CD8-positive, alpha-beta memory T cell (primary cell): ENCODE measurements at places on chromosomes 3 and 15.

DNA sequence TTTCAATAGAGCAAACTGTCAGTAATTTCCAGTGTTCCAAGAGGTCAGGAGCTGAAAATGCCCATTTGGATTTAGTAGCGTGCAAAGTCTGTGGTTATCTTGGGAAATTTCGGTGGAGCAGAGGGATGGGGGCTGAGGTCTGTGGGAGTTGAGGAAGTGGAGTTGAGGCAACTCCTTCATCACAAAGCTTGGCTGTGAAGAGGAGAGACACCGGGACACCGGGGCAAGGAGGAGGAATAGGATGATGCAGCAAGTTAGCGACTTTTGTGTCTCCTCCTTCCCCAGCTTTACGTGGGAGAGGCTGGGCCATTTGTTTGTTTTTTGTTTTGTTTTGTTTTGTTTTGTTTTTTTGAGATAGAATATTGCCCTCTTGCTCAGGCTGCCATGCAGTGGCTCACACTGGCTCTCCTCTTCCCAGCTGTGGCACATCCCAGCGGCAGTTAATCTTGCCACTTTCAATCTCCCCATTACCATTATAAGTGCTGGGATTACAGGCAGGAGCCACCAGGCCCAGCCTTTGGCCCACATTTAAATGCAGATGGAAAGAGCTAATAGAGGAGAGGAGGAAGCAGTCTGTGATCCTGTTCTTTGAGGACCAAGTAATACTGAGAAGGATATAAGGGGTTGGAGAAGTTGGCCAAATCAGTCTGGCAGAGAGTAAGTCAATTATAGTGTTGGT, 47.1 kb downstream of the CRTC3 start:
- DNase-seq, result no peak
- no peak overlapping the region for H3K27ac ChIP-seq
- H3K36me3 ChIP-seq, result no peaks in the 10 kb centered on the region
- H3K27me3 ChIP-seq, result no peaks in the 10 kb centered on the region
- H3K4me3 ChIP-seq, result no peak overlapping the region

GRCh38 chr3:151768393-151768930, 34.7 kb downstream of the AADACL2 start:
- H3K4me1 ChIP-seq, result no peaks in the 10 kb centered on the region
- H3K27me3 ChIP-seq, result no peaks in the 10 kb centered on the region
- H3K27ac ChIP-seq, result no peak overlapping the region
- DNase-seq, result no peak
- no peaks in the 10 kb centered on the region for H3K36me3 ChIP-seq

DNA sequence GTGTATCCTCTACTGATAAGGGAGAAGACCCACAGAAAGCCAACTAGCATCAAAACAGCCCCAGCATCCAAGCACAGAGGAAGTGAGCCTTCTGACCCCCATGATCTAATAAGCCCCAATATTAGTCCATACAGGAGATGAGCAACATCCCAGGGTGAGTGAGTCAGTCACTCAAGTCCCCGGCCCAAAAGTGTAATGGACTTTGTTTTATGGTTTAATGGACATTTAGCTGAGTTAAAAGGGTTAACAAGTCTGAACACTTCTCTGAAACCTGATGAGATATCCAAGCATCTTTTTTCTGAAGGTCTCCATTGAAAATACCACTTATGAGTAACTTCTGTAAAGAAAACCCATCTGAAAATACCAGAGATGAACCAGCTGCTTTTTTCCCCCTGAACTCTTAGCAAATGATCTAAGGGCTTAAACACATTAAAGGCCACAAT, 115.6 kb downstream of the GREM1 start:
- no peaks in the 10 kb centered on the region for H3K4me1 ChIP-seq
- no peaks in the 10 kb centered on the region for H3K27me3 ChIP-seq
- no peaks in the 10 kb centered on the region for H3K36me3 ChIP-seq

DNA sequence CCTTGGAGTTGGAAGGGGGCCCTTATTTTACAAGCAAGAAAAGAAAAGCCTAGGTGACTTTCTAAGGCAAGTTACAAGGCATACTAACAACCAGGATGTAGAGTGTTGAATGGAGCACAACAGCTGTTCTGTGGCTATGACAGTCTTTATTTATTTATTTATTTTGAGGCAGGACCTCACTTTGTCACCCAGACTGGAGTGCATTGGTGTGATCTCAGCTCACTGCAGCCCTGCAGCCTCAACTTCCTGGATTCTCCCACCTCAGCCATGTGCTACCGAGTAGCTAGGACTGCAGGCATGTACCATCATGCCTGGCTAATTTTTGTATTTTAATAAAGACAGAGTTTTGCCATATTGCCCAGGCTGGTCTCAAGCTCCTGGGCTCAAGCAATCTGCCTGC, 973.4 kb downstream of the ROBO1 start:
- DNase-seq, result no peak
- H3K27me3 ChIP-seq, result no peaks in the 10 kb centered on the region
- H3K27ac ChIP-seq, result no peak overlapping the region
- no peak overlapping the region for H3K4me3 ChIP-seq
- H3K4me1 ChIP-seq, result no peaks in the 10 kb centered on the region
- no peaks in the 10 kb centered on the region for H3K36me3 ChIP-seq

- H3K4me3 ChIP-seq, result no peak overlapping the region
- no peaks in the 10 kb centered on the region for H3K36me3 ChIP-seq
- H3K27me3 ChIP-seq, result no peaks in the 10 kb centered on the region
- H3K4me1 ChIP-seq, result no peaks in the 10 kb centered on the region
- no peak overlapping the region for H3K27ac ChIP-seq
These were observed 8.1 kb upstream of the PCSK6 start for GRCh38 chr15:101497484-101498034.
